AG04450 (cell line): ENCODE measurements at places on chromosomes 2 and 18.

GRCh38 chr2:78984386-78984785 lies 41.1 kb upstream of the REG3G start:
- DNase-seq, result no peak

- DNase-seq, result no peak
Observed at GRCh38 chr2:192119536-192119935, 75.2 kb downstream of the TMEFF2 start.

DNA sequence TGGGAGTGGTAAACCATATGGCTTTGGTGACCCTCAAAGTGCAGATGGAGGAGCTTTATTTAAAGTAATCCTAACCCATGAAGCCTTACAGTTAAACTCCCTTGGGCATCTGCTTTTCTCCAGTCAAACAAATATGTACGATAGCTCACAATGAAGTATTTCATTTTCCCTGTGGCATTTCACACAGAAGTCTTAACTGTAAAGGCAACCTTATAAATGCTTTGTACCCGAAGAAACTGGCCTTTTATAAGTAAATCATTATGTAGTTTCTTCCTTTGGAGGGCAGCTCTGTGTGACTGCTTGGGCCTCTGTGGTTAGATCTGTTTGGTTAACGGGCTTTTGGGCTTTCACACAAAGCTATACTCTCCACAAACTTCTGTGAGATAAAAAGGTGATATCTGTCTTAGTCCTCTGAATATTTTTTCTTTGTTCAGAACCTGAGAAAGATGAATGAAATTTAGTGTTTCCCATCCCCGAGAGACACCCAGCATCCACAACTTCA lies 46.6 kb downstream of the SCN1A start:
- no peak for DNase-seq

GRCh38 chr2:145551686-145552085 lies 1031.8 kb upstream of the ZEB2 start:
- no peak for DNase-seq

DNA sequence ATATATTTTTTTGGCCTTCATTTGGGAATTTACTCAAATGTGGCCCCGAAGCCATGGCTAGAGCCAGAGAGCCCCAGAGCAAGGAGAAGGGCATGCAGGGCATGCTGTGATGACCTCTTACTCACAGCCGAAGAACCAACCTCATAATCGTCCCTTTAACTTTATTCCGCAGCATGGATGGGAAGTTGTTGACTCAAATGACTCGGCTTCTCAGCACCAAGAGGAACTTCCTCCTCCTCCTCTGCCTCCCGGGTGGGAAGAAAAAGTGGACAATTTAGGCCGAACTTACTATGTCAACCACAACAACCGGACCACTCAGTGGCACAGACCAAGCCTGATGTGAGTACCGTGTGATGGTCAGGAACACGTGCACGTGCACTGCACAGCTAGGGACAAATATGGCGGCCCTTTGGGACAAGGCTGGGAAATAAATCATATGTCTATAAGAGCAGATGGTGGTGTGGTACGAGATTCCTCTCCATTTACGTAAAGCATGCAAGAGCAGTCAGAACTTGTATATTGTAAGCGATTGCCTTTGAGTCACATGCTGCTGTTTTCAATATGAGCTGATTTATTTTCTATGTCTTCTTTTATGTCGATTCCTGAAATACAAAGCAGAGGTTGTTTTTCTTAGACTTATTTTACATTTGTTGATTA lies 280.9 kb downstream of the NEDD4L start:
- DNase-seq, result no peak

DNA sequence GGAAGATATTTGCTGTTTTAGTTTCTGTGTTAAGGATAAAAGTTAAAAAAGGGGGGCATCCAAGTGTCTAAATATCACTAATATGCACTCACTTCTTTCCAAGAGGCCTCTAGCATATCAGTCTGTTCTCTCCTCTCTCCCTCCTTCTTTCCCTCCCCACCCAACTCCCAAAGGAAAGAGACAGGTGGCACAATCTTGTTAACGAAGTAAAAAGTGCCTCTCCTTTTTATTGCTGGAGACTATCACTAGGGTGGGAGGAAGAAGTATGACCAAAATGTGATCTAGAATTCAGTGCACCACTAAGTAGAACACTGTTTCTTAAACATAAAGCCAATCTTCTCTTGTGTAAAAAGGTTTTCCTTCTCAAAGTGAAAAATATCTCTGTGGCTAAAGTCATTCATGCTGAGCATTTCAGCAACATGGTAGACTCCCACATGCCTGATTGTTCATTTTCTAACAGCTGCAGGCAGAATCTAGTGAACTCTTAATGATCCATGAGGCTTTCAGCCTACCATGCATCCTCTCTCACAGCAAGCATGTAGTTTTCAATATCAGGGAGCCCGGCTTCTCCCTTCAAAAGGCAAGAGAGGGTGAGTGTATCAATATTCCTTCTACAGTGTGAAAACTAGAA lies 39.5 kb downstream of the RNU4ATAC start:
- no peak for DNase-seq

DNA sequence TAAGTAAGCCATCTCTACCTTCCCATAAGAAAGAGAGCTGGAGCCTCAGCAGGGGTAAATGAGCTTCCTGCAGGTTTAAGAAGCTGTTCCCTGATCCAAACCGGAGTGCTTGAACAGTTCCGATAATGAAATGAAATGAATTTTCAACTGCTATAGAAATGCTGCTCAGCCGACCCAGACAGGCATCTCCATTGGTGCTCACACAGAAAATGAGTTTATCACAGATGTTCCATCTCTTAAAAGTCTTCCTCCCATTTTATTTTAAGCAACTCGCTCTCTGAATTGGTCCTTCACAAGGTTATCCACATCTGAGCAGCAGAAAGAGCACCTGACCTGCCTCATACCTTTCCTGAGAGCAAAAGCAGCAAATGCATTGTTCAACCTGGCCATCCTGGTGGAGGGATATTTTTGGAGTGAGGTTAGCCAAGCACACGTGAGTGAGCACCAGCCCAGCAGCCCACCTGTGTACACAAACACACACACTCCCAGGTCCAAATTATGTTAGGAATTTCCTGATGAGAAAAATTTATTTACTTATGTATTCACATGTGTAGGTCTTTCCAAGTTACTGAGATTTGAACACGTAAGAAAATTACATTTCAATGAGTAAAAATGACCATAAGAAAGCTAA lies 42.2 kb upstream of the CCDC68 start:
- DNase-seq, result no peak

GRCh38 chr2:120360307-120360855 lies 14.4 kb downstream of the INHBB start:
- DNase-seq, result no peak

- DNase-seq, result no peak
Observed at GRCh38 chr2:191675807-191676721, 1.9 kb upstream of the NABP1 start.

DNA sequence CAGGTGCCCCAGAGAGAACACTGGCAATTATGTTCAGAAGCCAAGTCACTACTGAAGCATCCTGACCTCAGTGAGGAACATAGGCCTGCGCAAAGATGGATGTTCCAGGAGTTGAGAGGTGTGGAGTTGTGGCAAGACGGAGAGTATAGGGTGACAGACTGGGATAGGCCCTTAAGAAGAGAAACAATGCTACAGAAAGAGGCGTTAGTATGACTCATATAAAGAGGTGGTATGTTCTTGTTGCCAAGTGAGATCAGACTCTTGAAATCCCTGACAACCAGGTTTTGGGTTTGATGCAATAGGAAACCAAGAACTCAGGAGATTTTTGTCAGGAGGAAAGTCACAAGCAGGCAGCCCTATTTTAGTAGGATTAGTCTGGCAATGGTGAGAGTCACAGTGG lies 185.6 kb downstream of the RIT2 start:
- DNase-seq, result no peak

GRCh38 chr2:41723526-41723925 lies 324.3 kb upstream of the PKDCC start:
- DNase-seq, result no peak

- DNase-seq, result no peak
Observed at GRCh38 chr2:213476641-213477040, 192.4 kb downstream of the SPAG16 start.

DNA sequence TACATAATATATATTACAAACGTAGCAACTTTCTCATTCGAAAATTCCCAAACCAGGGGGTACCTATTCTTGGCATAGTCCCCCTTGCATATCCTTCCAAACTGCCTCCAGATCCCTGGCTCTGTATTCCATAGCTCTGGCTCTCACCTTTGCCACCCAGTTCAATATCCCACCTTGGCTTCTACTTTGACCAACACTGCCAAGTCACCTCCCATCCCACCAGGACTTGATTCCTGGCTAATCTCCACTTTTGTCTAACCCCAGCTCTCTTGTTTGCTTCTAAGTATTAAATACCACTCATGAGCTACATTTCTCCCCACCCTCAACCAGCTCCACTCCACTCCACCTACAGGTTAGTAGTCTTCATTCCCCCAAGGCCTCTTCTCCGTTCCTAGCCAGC lies 103.2 kb upstream of the WDR75 start:
- no peak for DNase-seq

DNA sequence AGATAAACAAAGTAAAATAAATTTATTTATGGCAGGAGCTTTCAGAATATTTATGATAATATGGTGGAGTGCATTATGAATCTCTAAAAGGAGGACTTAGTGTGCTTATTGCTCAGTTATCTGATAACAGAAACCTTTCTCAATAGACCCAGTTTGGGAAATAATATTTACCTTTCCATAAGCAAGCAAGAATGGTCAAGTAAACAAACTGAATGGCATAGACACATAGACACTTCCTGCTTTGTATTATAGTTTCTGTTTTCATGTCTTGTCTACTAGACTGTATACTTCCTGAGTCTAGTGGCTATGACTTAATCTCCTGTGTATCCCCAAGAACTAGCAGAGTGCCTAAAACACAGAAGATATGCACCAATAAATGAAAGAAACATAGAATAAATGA lies 87.8 kb downstream of the UPP2 start:
- no peak for DNase-seq

DNA sequence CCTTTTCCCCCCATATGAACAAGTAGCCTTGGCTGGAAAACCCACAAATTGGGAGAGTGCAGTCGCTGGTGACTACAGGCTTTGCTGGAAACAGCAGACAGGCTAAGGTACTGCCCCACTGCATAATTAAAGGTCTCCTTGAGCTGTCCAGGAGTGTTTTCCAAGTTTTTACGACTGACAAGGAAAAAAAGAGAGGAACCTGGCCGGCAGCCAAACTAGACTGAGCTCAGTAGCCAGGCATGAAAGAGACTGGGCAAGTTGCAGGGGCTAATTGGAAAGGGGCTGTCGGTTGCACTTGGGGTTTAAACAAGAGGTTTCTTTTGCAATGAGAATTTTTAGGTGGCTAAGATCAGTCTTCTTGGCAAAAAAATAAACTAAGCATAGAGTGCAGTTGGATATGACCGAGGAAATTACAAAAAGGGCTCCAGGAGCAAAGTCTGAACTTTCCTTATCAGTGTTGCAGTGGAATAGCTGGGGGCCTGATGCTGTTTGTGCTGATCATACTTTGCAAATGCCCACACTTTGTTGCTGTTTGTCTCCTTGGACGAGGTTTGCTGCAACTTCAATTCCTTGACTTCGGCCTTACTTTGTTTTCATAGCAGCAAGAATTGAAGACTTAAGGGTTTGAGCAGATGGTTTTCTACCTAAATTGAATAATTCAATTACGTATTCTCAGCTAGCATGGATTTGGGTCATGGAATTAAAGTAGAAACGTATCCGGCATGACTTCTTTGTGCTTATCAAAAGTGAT lies 2.1 kb downstream of the GULP1 start:
- no peak for DNase-seq

DNA sequence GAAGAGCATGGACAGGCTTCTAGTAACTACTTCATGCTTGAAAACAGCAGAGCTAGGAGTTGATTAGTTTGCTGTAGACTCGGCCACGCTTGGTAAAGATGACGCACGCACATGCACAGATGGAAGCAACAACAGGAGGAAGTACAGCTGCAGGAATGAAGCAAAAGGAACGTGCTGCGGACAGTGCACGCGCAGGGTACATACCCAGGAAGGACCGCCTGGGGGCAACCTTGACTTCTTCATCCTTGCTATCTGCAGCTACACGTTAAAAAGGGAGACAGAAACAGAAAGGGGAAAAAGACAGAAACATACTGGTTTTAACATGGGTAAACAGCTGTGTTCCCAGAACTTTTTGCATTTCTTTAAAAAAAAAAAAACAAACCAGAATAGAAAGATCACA lies 17.7 kb downstream of the SLC66A2 start:
- no peak for DNase-seq

- DNase-seq, result no peak
Observed at GRCh38 chr18:9716780-9717563, 8.9 kb downstream of the RAB31 start.

GRCh38 chr18:22098563-22098989 lies 70.8 kb upstream of the GATA6 start:
- DNase-seq, result no peak

DNA sequence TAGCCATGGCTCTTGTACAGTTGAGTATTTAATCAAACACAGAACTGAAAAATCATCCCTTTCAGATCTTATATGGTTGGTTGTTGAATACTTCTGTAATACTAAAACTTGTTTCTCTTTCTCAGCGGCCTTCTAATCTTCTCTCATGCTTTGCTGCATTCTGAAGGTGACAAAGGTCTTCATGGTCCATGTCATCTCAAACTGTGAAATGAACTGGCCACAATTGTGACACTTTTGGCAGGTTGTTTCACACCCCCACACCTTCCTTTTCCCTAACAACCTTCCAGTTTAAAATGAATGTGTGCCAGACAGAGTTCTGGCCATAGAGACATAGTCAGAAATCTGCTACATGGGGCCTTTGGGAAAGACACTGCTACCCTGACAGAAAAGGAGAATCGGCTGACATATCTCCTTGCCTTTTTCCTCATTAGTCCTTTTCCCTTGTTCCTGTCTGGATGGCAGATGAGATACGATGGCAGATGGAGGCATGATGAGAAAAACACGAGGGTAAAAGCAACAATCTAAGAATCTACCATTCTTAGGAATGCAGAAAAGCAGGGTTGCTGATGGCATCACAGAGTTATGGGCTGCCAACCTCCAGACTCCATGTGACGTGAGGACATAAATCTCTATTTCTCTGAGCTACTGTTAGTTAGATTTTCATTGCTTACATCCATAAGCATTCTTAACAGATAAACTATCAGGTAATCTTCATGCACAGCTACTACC lies 106.5 kb downstream of the PIGN start:
- no peak for DNase-seq

GRCh38 chr2:25365241-25365640 lies 23.5 kb upstream of the DNMT3A start:
- no peak for DNase-seq

DNA sequence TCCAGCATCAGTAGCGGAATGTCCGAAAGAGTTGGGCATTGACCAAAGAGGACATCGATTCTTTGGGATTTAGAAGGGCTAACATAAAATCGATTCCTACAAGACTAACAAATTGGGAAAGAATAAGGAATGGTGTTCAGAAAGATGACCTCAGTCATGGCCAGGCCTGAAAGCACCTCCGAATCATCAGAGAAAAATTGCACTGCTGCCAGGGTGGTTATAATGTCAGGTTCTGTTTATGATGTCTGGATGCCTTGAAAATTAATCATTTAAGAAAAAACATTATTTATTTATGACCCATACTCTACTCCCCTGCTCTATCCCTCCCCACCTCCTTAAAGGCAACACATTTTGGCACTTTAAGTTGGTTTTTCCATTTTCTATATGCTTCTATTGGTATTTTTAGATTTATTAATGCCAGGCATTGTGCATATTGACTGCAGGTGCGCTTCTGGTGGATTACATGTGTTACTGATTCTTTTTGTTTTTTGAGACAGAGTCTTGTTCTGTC lies 104.7 kb downstream of the MYCN start:
- DNase-seq, result no peak

GRCh38 chr2:23291239-23291638 lies 93.7 kb upstream of the KLHL29 start:
- no peak for DNase-seq

- no peak for DNase-seq
Observed at GRCh38 chr18:23134780-23135549, at the start of gene CABLES1. CABLES1 (plus strand) TSS chr18:23135485; CDS start chr18:23135763, 278 bp downstream.
